ENCODE measurements at places on chromosomes 5 and 9.

DNA sequence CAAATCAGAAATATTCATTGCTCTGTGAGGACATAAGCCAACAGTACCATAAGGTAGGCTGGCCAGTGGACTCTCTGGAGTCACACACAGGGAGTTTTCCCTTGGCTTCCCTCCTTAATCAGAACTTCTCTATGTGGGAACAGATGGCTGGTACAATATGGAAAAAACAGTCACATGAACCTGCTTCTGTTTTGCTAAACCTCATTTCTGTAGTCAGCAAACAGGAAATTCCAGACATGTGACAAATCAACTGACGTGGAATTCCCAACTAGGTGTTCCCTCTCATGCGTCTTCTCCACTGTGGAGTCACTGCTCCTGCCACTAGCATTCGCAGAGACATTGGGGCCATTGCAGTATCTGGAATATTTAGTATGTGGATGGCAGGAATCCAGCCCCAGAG lies 617.6 kb downstream of the KIF4B start:
- DNase-seq = no peak

DNA sequence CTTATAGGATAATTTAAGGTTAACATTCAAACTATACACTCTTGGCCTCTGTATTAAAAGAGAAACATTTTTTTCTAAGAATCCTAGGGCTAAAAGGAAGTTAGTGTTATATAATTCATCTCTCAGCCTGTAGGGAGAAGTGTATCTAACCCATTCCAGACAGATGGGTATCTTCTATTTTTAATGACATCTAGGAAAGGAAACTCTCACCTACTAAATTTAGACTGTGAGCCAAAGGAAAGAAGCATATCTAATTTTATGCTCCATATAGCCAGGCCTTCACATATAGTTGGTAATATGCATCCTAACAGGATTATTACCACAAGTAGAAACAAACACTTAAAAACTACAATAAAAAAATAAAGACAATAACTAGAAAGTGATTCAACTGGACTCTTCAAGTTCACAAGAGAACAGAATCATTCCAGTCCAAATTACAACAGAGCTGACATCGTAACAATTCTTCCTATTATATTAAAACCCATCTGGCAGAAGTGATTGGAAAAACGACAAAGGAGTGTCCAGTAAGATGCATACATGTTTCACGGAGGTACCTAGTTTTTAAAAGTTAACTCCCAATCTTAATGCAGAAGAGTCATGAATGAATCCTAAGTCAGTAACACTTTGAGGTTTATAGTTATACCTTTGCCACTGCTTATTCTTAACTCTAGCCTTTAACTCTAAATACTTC lies 39.4 kb downstream of the SCAI start:
- no peak for DNase-seq

DNA sequence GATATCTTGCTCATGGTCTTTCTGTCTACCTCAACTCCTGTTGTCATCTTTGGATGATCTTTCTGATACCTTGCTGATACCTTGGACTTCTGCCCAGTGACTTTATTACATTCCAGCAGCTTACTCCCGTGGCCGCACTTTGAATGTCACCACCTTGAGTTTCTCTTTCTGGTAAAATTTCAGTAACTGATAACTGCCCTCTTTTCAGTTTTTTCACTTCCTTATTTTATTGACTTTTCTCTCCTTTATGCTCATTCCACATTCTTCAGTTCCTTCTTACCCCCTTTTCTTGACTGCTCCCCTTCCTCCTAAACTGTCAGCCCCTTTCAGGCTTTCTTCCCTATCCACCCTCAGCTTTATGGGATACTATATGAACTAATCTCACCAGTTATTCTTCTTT lies 7.0 kb upstream of the FBXO4 start:
- no peak for DNase-seq

- DNase-seq = no peak
Observed at GRCh38 chr5:94945656-94946055, 327.2 kb downstream of the SLF1 start.
